ENCODE measurements at places on chromosomes 3 and 15.

DNA sequence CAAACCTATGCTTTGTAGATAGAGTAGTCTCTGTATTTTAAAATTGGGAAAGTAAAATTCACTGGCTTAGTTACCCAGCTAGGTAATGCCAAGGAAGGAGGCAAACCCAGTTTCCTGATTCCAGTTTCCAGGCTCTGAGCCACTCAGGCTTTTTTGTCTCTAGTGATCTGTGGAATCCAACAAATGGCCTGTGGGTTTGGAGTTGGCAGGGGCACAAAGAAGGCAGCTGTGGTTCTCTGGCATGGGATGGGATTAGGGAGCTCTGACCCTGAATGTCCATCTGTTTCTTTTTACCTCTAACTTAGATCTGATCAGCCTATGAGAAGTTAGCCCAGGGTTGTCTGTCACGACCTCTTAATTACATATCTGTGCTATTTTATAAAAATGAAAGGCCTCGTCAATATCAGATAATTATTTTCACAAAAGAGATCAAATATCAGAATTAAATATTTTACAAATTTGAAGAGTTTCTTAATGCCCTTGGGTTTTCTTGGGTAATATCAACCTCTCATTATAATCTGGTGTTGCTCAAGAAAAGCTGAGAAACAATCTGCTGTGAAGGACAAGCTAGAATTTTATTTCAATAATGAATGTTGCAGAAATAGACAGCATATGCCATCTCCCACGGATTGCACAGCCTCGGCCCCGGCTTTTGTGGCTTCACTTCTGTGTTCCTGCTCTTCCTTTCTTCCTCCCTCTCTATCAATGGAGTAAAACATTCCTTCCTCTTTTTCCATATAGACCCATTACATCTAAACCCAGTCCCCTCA, 63.7 kb upstream of the DAZL start:
- DNase-seq = no peak

DNA sequence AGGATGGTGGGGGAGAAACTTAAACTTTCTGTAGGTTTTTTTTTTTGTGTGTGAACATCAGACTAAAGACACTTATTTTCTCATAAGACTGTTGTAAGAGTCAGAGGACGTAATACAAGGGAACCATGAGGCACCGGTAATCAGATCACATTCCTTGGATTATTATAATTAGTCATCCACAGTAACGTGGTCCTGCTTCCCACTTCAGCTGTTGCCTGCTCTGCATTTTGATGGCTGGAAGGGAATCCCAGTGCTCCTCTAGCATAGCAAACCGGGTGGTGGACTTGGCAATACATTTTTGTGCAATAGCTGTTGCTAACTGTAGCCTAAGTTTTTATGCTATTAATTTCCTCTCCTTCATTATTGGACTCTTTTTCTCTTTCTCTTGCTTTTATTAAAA, 294.8 kb downstream of the NR2F2 start:
- DNase-seq = no peak

GRCh38 chr3:126781889-126782491, 78.0 kb downstream of the CHCHD6 start:
- DNase-seq = peak; percentile 85

- DNase-seq = no peak
Measured at GRCh38 chr15:65982627-65983322, 113.5 kb downstream of the RAB11A start.

GRCh38 chr3:178182337-178182779, 353.9 kb upstream of the KCNMB2 start:
- DNase-seq = no peak

DNA sequence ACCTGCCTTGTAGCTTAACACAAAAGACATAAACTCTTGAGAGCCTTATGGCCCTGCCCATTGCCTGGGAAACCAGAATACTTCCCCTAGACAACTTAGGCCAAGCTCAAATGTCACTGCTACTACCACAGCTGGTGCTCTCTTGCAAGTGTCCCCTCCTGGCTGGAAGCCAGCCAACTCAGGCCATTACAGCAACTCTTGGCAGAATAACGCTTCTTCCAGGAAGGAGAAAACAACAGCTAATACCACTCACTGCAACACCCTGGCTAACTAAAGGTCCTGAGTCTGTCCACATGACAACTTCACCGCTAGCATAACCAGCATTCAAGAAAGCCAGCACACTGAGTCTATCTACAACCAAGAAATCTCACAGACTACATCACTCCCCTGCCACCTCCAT, 5.1 kb upstream of the B4GALT4 start:
- no peak for DNase-seq

- DNase-seq = no peak
Measured at GRCh38 chr15:58669108-58669507, 80.4 kb downstream of the ADAM10 start.

DNA sequence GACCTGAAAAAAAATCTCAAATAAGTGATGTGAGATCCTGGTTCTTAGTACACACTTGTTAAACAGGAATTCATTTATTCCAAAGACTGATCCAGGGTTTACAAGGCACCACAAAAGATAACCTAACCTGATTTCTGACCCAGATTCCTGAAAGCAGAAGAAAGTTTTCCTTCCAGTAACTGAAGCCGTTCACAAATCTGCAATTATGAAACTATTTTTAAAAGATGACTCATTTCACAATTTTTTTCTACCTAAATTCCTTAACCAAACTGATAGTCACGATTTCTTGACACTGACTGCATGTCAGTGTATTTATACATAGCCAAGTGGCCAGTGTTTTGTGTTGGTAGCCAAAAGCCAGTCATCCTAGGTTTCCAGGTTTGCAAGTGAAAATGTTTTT, 17.1 kb downstream of the SLC9A9 start:
- DNase-seq = no peak

DNA sequence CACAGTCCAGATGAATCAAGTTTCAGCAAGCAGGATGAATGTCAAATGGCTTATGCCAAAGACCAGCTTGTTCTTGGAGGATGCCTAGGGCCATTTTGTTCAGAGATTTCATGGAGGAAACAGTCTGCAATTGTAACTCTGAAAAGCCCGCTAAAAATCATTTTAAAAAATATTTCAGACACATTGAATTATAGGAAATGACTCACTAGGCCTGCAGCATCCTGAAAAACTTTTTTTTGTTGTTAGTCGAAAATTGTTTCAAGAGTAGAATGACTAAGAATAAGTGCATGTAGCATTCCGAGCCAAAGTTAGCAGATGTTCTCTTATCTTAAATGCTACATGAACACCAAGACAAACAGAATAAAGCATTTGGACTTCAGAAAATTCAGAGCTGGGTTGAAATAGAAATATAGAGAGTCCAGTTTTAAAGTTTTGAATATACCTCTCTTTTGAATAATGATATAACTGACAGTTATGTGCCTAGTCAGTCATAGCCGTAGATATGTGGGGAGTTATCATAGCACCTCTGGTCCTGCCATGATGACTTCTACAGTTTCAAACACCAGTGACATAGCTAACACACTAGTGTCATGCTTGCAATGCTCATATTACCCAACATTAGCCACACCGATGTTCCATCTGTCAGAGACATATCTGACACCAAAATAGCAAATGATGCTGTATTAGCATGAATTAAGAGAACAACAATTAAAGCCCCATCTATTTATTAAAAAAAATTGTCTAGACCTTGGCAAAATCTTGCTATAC, 1462.8 kb upstream of the GBE1 start:
- no peak for DNase-seq

DNA sequence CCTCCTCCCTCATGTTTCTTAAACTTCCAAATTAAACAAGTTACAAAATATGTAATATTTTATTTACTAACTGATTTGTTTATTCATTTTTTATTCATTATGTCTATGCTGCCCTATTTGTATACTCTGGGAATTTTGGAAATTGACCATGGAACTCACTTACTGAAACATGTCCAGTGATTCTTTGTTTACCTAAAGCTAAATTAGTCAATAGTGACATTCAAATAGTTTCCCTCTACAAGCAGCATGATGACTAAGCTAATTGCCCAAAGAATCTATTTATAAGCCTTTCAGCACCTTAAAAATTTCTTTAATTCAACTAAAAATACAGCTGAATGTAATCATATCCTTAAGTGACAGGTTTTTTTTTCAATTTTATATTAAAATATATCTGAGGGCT, 437.7 kb downstream of the SI start:
- no peak for DNase-seq

GRCh38 chr3:22245811-22246583, 495.0 kb upstream of the ZNF385D start:
- no peak for DNase-seq

DNA sequence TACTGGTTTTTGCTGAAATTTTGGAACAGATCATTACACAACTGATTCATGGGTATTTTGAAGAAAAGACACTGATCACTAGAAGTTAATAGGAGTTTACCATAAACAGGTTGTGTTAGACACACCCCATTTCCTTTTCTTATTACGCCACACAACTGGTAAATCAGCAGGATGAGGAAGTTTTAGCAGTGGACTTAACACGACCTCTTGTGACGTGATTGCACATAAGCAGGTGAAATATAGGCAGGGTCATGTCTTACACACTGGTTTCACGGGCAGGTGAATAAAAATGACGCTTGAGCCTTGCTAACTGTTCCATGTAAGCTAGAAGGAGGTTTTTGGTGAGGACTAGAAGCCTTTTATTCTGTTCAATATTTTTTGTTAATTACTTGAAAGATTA, 27.1 kb upstream of the TPRG1 start:
- no peak for DNase-seq

All from BJ (cell line).